Activated naive CD4-positive, alpha-beta T cell (primary cell): ENCODE measurements at places on chromosomes 12 and 14.

- DNase-seq: no peak
These were observed 4.0 kb downstream of the FAM222A start for GRCh38 chr12:109717390-109718357.

DNA sequence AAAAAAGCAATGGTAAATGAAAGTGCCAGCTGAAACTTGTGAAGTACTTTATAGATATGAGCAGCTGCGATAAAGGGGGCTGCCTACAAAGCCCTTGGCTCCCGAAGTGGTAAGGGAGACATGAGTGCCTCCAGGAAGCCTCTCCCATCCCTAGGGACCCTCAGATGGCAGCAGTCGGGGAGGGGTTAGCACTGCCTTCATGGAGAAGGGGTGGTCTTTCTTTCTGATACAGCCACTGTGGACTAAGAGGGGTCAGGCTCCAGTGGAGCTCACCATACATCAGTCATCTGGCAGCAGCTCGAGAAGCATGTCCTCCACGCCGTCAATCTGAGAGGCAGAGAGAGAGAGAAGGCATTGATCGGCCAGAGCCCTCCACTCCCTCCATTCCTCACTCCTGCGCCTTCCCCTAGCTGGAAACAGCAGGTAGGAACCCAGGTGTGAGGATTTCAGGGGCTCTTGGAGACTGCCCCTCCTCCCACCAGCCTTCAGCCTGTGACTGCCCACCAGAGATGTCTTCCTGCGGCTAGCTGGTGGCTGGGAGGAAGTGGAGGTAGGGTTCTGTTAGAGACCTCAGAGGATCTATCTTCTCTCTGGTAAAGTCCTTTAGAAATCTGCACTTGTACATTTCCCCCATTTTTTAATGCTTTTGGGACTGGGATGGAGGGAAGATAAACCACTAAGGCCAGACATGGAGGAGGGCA is 2.3 kb downstream of the TCL1A start:
- DNase-seq: no peak

GRCh38 chr12:93149229-93149628 is 220.1 kb upstream of the EEA1 start:
- DNase-seq: no peak

DNA sequence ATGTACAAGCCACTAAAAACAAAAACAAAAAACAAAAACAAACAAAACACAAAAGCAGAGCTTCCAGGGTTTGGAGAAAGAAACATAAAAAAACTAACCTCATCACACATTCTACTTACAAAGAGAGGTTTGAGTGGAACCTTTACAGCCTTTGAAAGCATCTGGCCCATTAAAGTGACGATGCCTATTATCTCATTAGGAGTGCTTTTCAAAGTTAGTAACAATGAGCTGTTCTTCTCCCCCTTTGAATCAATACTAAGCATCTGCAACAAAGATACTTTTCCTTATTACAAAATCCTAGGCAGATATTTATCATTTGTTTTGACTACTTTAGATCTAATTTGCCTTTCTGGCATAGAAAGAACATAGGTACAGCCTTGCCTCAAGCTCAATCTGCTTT is 217.3 kb downstream of the PPM1H start:
- DNase-seq: no peak

DNA sequence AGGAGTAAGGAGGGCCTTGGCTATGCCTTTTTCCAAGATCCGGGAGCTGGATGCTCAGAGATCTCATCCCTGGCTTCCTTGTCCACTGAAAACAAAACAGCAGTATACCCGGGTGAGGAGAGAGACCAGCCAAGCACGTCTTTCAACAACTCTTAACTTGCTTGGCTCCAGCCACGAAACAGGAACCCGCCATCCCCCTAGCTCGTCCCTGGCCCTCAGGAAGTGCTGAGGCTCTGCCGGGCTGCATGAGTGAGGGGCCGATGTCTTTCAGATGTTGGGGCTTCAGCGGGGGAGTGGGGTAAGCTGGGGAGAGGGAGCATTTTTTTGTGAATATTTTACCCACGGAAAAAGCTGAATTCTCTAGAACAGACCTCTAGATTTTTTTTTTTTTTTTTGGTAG is 231.1 kb downstream of the CACNA1C start:
- DNase-seq: no peak
